T-helper 17 cell (primary cell): ENCODE measurements at places on chromosomes 16 and 17. TPM values are rescaled to one million over a fixed set of nuclear protein-coding genes. Genes with fewer than 3 reads are reported as not detected.

Gene PRAC2
- total RNA-seq = not detected

Gene CHST5
- total RNA-seq = not detected

Gene LRRC37A
- total RNA-seq = 5.5 TPM

Gene MPP2
- 2.2 TPM for total RNA-seq

Gene GPRC5C
- total RNA-seq = not detected

Gene XYLT1
- 33.8 TPM for total RNA-seq

Gene UTS2R
- total RNA-seq = not detected

- peak; percentile 25 for DNase-seq
Observed at GRCh38 chr16:80804526-80805383, at the start of gene CDYL2. TSS of gene CDYL2 (minus strand) at chr16:80804598. CDS start at chr16:80804173, 425 bp downstream.

DNA sequence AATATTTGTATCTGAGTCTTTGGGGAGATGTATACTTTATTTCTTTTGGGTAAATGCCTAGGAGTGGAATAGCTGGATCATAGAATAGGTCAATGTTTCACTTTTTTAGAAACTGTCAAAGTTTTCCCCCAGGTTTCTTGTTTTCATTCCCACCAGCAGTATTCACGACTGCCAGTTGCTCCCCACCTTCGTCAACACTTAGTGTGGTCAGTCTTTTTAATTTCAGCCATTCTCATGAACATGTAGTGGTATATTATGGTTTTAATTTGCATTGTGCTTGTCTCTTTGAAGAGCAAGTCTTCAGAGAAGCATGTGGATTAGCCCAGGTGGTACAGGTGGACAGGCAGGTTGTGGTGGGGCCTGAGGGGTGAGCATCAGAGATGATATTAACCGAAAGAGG lies 53.8 kb downstream of the TEKT5 start:
- DNase-seq = no peak

DNA sequence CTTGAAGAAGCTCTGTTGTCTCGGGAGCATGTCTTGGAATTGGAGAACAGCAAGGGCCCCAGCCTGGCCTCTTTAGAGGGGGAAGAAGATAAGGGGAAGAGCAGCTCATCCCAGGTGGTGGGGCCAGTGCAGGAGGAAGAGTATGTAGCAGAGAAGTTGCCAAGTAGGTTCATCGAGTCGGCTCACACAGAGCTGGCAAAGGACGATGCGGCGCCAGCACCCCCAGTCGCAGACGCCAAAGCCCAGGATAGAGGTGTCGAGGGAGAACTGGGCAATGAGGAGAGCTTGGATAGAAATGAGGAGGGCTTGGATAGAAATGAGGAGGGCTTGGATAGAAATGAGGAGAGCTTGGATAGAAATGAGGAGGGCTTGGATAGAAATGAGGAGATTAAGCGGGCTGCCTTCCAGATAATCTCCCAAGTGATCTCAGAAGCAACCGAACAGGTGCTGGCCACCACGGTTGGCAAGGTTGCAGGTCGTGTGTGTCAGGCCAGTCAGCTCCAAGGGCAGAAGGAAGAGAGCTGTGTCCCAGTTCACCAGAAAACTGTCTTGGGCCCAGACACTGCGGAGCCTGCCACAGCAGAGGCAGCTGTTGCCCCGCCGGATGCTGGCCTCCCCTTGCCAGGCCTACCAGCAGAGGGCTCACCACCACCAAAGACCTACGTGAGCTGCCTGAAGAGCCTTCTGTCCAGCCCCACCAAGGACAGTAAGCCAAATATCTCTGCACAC lies 21.2 kb downstream of the AKAP1 start:
- DNase-seq = no peak

DNA sequence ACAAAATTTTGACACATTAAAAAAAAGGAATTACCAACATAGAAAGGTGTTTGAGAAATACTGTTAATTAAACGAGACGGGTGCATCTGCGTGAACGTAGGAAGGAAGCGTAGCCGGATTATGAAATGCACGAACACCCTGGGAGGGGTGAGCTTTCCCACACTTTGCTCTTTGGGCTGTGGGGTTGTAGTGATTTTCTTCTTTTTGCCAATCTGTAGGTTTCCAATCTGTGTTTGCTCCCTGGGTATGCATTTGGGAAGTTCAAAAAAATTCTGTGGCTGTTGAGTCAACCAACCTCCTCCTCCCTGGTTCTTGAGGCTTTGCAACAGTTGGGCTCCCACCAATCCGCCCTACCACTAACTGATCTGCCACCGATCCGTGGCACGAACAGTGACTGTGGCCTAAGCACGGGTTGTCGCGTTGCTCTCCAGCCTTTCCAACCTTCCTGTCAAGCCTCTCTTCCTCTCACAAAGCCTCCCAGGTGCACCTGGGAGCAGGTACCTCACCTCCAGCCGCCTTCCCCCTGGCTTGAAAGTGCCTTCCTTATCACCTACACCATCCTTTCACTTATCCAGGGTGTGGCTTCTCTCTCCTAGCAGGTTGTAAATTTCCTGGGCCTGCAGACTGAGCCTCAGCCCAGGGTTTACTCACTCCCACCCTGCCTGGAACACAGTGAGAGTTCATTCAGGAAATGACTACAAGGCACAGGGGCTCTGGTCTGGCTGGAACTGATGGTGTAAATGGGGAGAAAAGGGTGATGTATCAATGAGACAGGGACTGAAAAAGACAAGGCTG lies 16.6 kb downstream of the RTN4RL1 start:
- DNase-seq = no peak

DNA sequence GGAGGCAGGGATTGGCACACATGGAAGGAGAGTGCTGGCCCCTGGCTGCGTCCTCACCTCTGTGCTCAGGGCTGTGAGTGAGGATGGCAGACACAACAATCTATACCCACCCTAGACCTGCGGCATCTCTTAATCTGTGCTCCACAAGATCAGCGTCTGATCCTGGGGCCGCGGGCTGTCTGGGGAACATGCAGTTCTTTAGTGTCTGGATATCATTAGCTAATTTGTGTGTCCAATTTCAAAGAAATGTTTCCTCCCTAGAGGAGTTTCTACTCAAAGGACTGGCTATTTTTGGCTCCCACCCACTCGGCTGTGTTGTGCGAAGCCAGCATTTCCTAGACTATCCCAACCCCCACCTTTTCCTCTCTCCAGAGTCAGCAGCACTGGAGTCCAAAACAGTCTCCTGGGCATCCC lies 93.8 kb downstream of the GRIN2A start:
- DNase-seq = no peak

DNA sequence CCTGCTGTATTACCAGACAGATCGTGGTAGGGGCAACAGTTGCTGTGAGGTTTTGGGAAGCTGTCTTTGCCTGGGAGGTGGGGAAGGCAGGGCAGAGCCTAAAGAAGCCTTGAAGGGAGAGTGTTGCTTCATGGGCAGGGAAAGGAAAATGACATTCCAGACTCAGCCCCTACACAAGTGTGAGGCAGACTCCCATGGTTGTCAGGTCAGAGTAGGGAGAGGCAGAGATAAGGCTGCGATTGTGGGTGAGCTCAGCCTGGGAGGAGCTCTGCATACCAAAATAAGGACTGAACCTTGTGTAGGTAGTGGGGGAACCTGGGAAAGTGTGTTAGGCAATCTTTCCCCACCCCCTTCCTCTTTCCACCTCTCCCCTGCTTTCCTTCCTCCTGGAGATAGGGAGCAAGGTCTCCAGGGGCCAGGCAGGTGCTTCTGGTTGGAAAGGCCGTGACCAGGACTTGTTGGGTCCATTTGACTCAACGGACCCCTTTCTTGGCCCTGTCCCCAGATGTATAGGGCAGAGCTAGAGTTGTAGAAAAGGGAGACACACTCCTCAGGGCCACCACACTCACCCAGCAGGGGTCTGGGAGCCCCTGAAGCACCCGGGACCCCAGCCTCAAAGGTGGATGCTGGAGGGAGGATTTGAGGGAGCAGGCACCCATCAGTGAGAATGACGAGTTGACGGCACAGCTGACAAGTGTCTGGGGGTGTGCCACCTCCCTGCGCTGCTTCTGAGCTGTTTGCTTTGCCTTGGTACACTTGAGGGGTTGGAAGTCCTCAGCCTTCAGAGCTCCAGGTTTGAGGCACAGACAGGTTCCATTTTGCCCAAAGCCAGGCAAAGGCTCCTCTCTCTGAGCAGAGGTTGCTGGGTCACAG lies 18.5 kb upstream of the TOB1 start:
- no peak for DNase-seq

DNA sequence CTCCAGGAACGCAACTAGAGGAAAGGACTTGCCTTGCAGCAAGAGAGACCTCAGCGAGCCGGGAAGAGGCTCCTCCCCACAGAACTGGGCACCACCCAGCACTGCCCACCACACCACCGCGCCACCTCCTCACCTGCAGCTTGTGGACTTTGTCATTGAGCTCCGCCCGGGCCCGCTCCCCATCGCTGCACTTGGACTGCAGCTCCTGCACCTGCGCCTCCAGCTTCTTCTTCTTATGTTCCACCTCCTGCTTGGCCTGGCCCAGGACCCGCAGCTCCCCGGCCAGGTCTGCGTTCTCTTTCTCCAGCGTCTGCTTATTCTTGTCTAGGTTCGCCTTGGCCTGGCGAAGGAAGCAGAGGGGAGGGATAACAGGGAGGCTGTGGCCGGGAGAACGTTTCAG lies 76.7 kb downstream of the NDE1 start:
- no peak for DNase-seq

DNA sequence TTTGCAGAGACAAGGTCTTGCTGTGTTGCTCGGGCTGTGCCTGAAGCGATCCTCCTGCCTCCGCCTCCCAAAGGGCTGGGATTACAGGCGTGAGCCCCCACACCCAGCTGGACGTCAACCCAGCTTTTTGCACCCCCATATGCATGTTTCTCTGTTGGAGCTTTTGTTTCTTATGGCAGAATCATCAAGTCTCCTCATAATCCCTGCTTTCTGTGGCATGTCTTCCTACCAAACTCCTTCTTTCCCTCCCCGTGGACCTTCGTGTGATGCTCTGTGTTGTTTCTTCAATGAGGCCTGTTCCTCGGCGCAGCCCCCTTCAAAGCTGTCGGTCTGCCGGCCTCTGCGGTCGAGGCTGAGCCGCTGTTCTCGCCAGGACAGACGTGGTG lies 71.6 kb downstream of the METRNL start:
- no peak for DNase-seq

DNA sequence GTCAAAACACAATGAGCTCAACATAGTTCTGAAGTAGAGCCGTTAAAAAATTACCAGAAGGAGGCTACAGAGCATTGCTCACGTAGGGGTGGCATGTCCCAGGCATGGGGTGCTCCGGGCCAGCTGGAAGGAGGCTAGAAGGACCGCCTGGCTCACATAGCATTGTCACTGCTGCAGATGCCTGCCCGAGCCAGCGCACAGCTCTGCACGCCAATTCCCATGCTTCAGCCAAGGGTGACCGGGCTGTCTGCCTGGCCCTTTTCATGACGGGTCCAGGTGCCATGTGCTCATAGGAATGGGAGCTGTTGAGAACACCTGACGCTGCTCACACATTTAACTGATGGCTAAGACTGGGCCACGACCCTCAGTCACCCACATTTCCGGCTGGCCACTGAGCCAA lies 228.9 kb upstream of the FOXF1 start:
- DNase-seq = no peak

GRCh38 chr16:17204644-17205043 lies 266.1 kb downstream of the XYLT1 start:
- DNase-seq = no peak

GRCh38 chr16:20673882-20674683 lies 23.4 kb downstream of the ACSM1 start:
- no peak for DNase-seq

GRCh38 chr16:21083729-21084268 lies 66.8 kb downstream of the DNAH3 start:
- peak; percentile 38 for DNase-seq

DNA sequence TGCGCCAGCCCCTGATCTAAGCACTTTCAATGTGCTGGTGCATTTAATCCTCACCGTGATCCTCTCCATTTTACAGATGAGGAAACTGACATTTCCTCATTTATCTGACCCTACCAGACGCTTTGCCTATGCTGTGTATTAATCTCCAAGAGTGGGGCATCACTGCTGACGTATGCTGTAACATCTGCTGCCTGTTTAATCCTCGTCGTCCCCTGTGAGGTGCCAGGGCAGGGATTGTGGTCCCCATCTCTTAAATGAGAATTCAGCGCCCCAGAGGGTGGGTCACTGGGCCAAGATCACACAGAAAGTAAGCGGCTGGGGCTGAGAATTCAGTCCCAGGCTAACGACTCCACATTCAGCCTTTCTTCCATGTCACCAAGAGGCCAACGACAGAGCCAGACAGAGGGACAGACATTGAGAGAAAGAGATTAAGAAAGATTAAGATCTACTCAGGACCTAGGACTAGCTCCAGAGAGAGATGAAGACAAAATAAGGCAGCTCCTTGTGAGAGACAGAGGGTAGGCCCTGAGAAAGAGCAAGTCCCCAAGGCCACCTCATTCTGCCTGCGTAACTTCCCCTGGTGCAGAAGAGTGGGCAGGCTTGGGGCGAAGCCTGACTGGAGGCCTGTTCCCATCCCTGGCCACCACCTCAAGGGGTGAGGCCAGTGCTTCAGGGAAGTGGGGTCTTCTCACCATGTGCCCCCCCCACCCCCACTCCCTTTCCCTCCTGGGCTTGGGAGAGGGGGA lies 13.5 kb downstream of the CACNA1G start:
- DNase-seq = no peak

DNA sequence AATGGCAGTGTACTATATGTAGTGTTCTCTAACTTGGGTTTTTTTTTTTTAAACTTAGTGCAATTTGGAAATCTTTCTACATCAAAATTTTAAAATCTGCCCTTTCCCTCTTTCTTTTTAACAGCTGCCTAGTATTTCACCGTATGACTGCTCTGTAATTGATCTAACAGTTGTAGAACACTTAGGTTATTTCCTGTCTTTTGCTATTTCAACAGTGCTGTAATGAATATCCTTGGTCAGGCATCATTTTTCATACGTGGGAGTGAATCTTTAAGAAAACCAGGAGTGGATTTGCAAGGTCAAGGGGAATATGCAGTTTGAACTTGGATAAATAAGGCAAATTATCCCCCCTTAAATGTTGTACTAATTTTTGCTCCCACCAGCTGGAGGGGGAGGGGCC lies 3.8 kb downstream of the NLRC5 start:
- DNase-seq = no peak

- no peak for DNase-seq
Observed at GRCh38 chr16:68217506-68217905, 18.4 kb downstream of the ESRP2 start.

DNA sequence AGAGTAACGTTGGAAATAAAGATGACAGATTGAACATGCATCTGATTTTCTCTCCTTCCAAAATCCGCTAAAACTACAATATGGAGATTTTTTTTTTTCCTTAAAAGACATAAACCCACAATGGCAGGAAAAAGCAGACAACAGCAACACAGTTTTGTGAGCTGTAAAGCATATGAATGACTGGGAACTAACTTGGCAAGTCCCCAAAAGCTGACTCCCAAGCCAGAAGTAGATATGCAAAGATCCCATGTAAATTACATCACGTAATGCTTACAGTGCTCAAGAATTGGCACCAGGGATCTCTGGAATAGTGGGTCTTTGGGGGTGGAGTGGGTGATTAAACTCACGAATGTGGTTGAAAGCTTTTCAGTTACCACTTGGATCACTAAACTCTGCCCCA lies 106.6 kb downstream of the ELAC2 start:
- no peak for DNase-seq

GRCh38 chr16:77679901-77680300 lies 42.4 kb upstream of the NUDT7 start:
- DNase-seq = no peak

- DNase-seq = no peak
Observed at GRCh38 chr17:79252886-79253285, 178.3 kb downstream of the ENGASE start.
